ENCODE measurements at places on chromosomes 12 and 14.

- DNase-seq, result no peak
These were observed 16.9 kb upstream of the SMCO2 start for GRCh38 chr12:27429606-27430005.

GRCh38 chr12:65779091-65779642 is 45.1 kb upstream of the HMGA2 start:
- DNase-seq, result no peak

GRCh38 chr14:101501858-101502615 is 59.3 kb upstream of the DIO3 start:
- no peak for DNase-seq

- no peak for DNase-seq
These were observed 754.1 kb downstream of the NOVA1 start for GRCh38 chr14:25843481-25844470.

GRCh38 chr12:51098611-51099010 is 15.2 kb upstream of the CSRNP2 start:
- no peak for DNase-seq

GRCh38 chr12:59944177-59944576 is 348.3 kb downstream of the SLC16A7 start:
- no peak for DNase-seq

GRCh38 chr12:106945261-106945851 is 10.4 kb upstream of the TMEM263 start:
- no peak for DNase-seq

GRCh38 chr12:6478416-6478815 is 7.9 kb upstream of the VAMP1 start:
- no peak for DNase-seq

DNA sequence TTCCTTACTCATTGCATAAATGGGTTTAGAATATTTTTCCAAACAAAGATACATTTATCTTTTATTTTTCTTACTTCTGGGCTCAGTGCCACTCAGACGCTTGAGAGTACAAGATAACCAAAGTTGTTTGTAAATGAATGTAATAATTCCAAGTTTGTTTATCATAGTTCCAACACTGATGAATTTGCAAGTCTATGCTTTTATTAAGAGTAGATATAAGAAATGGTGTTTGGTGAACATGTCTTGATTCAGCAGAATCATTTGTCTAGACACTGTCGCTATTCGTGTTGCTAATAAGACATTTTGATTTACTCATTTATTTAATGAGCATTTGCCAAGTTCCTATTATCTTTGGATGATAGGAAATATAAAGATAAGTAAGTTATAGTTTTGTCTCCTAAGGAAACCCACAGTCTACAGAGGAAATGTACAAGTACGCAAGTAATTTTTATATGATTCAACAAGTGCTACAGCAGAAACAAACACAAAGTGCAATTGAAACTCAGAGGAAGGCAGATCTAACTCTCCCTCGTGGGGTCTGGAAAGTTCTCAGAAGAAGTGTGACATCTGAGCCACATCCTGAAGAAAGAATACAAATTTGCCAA is 132.8 kb upstream of the FSCB start:
- no peak for DNase-seq

- DNase-seq, result no peak
These were observed 65.4 kb upstream of the TBPL2 start for GRCh38 chr14:55505846-55506245.

DNA sequence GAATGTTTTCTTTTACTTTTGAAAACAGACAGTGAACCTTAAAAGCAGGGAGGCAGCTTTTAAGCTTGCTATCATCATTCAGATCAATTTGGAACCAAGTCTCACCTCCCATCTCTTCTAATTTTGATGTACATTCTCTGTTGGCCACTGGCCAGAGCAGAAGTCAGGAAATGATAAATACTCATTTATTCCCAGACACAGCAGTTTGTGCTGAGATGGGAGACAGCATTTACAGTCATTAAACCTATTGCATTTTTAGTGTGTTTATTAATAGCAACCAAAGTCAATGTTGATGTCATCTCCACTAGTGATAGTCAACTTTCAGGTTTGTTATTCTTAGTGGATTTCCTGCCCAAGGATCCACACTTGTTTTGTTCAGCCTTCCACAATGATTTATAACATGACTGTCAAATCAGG is 320.0 kb upstream of the ATP2B1 start:
- no peak for DNase-seq

GRCh38 chr14:37599507-37600368 is 4.3 kb downstream of the TTC6 start:
- DNase-seq, result no peak

DNA sequence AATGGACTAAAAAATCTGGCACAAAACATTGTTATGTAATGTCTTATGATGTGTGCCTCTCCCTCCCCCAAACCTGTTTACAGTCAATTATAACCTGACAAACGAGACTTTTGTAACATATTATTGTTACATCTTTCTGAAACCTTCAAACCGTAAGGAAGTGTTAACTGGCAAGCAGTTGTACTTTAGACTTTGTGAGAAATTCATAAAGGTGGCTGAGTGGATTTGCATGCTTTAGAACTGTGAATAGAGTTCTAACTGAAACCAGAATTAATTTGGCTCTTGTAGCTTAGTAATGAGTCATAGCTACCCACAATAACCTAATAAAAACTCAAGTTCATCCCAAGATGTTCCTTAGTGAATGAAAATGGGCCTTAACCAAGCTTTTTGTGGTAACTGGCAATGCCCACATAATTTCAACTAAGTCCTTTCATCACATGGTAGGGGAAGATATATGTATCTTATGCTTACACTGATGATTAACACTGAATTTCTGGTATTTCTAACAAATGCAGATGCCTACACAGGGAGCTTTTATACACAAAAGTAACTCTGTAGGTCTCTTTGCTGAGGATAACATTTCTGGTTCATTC is 29.7 kb downstream of the RAD9B start:
- DNase-seq, result no peak

DNA sequence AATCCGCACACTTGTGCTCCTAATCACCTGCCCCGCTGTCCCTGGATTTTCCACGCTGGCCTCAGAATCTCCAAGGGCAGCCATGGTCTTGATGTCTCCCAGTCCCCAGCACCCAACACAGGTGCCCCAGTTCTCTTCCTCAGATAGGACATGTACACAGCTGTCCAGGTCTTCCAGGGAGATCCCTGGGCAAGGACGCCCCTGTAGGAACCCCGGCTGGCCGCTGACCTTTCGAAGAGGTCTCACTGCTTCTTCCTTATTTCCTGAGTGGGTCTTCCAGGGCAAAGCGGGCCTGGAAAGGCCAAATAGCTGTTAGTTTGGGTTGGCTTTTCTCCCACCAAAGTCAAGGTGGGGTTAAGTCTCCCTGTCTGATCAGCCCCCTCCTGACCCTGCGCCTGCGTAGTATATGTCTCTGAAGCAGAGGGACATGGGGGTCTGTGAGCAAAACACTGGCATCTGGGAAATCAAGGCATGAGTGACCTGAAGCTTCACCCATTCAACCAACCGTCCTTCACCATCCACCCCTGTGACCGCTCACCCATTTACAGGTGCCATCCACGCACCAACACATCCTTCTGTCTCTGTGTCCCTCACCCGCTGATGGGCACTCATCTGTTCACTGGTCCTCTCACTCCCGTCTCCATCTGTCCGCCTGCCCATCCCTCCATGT is 4.6 kb downstream of the BEGAIN start:
- no peak for DNase-seq

- DNase-seq, result no peak
These were observed 28.6 kb downstream of the ABCB9 start for GRCh38 chr12:122937622-122938091.

DNA sequence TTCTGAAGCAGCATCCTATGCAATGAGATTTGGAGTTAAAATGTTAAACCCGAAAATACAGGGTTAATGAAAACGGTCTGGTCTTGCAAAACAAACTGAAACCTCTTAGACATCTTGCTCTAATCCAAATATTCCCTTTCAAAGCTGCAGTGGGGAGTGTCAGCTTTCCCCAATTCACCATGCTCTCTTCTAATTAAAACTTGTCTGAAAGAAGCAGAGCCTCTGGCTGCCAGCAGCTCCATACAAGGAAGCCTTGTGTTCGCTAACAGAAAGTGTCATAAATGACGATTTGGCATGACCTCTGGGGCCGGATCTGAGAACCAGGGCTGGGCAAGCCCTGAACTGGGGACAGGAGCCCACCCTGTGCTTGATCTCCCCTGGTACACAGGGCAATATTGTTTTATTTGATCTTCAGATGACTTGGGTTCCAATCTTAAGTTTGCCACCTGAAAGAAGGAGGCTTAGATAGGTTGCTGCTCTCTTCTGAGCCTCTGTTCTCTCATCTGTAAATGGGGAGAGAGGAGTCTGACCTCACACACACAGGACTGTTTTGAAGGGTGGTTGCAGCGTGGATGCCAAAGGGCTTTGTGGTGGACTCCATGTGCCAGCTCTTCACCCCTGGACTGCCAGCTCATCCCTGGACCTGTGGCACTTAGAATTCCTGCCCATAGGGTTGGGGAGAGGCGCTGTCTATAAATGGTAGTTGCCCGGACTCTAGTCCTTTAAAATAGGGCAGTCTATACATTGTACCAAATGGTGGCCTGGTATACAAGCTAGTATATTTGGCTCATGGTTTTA is 7.8 kb downstream of the KMT5A start:
- no peak for DNase-seq
